ENCODE measurements at places on chromosomes 11 and 22.

DNA sequence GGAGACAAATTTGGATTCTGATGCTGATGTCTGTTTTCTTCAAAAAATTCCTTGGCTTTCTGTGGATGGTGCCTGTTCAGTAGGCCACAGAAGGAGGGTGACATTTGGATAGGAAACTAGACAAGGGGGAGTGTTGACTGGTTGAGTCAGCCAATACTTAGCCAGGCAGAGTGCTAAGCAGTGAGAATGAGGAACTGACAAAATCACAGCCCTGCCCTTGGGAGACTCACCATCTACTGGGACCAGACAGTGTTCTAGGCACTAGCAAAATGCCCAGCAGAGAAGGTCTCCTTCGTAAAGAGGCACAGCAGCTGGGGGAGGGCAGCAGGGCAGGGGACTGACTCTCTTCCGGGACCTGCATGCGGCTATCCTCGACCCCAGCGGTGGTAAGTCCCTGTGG lies 190.2 kb downstream of the DSCAML1 start:
- DNase-seq = no peak

- DNase-seq = no peak
These were observed 17.2 kb downstream of the CLDN25 start for GRCh38 chr11:113796663-113797259.

- DNase-seq = no peak
These were observed 37.5 kb downstream of the TNRC6B start for GRCh38 chr22:40215266-40215665.

DNA sequence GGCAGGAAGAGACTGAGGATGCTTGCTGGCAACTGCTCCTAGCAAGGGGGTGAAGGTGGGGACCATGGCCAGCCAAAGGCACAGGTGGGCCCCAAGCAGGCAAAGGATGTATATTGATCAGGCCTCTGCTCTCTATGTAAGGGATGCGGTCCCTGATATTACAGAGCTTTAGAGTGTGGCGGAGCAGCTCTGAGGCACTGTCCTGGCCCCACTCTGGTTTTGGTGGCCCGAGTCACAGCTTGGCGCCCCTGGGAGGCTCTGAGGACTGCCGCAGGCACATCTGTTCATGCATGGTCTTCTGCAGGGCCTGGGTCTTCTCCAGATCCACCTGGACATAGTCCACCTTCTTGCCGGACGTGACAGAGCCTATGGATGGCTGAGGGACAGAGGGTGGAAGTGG lies 45.5 kb downstream of the GAB4 start:
- no peak for DNase-seq

DNA sequence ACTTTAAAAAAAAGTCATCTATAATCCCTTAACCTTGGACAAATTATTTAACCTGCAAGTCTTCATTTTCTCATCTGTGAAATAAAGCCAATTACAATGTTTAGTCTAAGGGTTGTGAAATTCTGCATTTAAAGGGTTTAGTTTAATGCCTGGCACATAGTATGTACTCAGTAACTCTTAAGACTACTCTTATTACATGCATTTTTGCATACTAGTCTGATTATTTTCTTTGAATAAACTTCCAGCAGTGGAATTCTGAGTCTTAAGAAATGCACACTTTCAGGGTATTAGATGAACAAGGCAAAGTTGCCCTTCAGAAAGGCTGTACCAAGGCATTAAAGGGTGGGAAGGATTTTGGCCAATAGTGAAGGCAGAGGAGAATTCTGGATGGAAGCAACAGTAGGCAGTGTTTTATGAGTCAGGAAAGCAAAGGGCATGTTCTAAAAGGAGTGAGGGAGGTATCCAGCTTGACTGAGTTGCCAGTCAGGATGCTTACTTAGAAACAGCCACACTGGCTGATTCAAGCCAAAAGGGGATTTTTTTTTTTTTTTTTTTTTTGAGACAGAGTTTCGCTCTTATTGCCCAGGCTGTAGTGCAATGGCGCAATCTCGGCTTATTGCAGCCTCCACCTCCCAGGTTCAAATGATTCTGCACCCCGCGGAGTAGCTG lies 50.5 kb downstream of the SWAP70 start:
- DNase-seq = no peak

GRCh38 chr11:1949302-1949701 lies 2.2 kb downstream of the MRPL23 start:
- peak; percentile 5 for DNase-seq

DNA sequence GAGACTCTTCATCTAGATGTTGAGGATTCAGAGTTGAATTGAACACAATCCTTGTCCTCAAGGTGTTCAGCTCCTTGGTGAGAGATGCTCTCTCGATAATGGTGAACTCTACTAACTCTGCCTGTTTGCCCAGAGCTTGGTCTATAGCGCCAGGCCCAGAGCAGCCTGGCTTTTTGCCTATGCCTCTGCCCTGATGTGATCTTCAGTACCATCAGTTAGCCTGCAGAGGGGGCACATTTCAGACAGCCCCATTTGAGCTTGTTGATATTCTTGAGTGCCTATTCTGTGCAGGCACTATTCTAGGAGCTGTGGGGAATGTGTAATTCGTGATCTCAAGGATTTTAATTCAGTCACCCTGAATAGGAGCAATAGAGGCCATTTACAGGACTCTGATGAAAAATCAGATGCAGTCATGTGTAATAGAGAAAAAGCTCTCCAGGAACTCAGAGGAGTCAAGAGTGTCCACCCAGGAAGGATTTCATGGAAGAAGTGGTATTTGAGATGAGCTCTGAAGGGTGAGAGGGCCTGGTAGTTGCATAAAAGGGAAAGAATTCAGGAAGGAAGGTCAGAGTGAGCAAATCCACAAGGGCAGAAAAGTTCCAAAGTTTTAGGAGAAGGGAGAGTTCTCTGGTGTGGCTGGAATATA lies 19.3 kb downstream of the GTPBP1 start:
- DNase-seq = no peak

- no peak for DNase-seq
These were observed 301.5 kb upstream of the ANO3 start for GRCh38 chr11:26030399-26030798.

GRCh38 chr11:119855066-119855465 lies 126.1 kb upstream of the NECTIN1 start:
- no peak for DNase-seq

DNA sequence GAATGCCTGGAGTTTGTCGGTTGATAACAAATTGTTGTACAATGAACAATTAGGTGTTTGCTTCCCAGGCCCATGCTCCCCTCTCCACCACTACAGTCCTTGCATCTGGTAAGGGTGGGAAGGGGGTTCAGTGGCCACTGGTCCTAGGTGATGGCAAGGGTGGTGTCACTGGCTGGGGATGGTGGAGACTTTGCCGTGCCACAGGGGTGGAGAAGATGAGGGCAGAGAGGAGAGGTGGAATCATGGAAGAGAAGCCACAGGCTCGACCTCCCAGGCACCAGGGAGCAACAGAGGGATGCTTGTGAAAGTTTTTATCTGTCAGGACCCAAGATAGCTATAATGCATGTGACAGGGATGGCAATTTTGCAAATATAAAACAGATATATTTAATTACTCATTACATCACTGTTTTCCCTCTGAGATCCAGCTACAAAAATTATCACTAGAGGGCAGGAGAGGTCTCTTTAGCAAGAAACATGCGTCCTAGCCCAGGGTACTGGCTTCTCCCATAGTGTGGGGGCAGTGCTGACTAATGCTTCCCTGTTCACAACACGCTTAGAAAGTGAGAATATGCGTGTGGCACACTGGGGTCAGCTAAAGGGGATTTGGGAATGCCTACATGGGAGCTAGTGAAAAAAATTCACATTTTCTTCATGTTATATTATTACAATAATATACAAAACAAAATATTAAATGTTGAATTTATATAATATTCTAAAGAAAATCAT lies 49.0 kb upstream of the AMPD3 start:
- peak; percentile 86 for DNase-seq

DNA sequence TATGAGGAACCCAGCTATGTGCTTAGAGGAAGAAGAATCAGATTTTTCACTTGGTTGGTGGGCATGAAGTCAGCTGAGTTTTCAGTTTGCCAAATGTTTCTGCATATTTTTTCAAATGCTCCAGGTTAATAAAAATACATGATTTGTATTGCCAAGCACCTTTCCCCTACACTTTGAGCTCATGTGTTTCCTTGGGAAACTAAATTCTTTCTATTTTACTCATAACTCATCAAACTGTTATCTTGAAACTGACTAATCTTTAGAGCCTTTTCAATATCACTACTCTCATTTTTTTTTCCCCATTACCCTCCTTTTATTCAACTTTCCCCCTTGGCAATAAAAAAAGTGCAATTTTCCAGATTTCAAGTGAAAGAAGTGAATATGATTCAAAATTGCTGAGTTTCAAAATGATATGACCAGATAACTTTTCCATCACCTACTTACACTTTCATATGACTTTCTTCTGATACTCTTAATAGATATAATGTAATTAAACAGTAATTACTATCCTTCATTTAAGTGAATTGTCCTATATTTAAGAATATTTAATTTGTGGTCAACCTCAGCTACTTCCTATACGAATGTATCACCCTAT lies 91.9 kb upstream of the SOX6 start:
- no peak for DNase-seq

GRCh38 chr22:36366291-36366708 lies 21.5 kb downstream of the MYH9 start:
- no peak for DNase-seq

DNA sequence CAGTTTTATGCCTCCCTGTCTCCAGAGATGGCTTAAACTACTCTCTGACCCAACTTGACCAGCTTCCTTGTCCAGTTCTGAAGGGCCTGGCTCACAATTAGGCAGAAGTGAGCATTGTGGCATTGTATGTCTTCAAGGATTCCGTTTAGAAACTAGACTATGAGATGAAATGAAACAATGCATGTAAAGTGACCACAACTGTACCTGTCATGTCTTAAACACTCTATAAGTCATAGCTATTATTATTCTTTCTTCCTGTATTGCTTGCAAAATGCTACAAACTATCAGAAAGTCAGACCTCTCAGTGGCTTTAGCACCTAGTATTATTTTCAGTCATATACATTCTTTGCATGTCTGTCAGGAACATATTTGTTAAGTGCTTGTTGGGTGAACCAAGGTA lies 127.9 kb upstream of the MTMR2 start:
- DNase-seq = no peak

DNA sequence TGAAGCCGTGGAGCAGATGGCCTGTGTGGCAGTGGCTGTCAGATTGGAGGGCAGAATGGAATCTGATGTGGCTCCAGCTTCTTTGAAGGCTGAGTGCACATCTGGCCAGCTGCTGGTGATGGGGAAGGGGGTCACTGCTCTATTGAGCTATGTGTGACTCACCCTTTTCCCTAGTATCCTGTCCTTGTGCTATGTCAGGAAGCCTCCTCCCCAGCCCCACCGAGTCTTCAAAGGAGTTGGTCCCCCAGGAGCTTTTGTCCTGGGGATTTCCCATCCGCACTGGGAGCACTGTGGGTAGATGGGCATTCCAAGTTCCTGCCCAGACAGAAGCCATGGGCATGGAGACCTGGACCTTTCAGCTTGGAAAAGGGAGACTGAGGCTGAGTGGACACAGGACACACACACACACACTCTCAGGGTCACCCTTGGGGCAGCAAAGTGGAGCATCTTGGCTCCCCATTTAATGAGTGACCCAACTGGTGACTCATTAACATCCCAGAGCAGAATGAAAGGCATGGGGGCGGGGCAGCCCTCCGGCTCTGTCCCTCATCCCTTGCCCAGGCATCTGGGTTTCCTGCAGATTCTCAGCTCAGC lies 3.3 kb downstream of the SERPINH1 start:
- peak; percentile 57 for DNase-seq

- no peak for DNase-seq
These were observed 77.4 kb downstream of the FAM168A start for GRCh38 chr11:73520353-73521061.

GRCh38 chr11:118247041-118247440 lies 5.1 kb downstream of the MPZL3 start:
- no peak for DNase-seq

- DNase-seq = no peak
These were observed 65.6 kb upstream of the VPREB1 start for GRCh38 chr22:22178992-22179391.

DNA sequence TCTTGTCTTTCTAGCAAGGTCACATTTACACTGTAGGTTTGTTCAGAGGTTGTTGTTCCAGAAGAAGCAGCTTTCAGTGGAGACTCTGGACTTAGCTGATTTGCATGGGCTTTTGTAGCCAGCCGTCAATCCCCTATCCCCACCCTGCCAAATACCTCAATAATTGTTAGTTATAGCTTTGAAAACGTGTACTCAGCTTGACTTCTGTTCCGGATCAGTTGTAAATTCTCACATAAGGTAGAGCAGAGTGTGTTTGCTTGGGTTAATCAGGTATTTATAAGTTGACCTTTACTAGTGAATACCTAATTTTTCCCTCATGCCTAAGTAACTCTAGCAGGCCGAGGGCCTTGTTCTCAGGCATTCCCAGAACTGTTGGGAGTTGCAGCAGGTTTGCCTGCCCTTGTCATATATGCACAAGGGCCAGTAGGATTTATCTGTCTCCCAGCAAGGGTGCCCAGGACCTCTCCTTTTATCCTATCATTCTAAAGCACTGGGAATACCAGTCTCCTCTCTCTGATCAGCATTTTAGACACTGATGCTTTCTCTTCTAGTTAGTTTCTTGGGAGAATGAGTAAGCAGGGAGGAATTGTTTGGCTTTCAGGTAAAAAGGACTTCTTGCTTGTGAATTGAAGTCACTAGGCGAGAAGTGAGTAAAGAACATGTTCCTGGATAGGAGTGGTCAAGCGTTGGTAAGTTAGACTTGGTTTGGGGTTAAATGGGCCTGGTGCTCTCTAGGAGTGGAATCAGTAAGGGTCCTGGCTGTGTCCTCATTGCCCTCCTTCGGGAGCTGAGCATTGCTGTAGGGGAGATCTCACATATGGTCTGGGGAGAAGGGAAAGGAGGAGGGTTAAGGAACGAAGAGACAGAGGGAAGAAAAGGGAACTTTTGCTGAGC lies 22.1 kb downstream of the STIM1 start:
- no peak for DNase-seq

- no peak for DNase-seq
These were observed 92.7 kb downstream of the TRMU start for GRCh38 chr22:46428171-46428570.

GRCh38 chr11:115164774-115165173 lies 339.4 kb downstream of the CADM1 start:
- DNase-seq = no peak

DNA sequence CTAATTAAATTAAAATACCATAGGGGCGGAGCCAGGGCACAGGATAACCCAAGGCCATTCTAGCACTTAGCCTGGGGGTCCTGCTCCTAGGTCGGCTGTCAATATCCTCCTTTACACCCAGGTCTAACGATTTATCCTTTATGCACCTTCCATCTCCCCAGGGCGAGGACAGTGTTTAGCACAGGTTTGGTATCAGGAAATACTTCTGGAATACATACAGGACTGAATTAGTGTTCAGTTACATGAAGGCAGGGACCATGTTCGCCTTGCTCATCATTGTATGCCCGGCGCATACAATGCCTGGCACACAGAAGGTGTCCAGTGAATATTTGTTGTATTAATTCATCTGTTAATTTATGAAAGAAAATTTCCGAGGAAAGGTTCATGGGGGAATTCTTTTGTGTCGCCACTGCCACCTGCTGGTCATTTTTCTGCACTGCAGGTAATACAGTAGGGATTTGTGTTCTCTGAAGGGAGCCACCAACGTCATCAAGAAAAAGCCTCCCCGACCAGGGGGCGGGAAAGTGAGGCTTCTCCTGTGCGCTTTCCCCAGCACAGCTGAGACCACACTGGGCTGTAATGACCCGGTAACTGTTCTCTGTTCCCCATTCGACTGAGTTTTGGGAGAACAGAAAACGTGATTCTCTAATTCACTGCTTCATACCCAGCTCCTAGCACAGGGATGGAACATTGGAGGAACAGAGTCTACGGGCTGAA lies 68.7 kb upstream of the ASPHD2 start:
- DNase-seq = peak; percentile 49

- no peak for DNase-seq
These were observed 7.2 kb downstream of the MICAL2 start for GRCh38 chr11:12117611-12118010.
